Activated naive CD4-positive, alpha-beta T cell treated with Interleukin-2 at 50 U/mL for 16 hours (primary cell): ENCODE measurements at places on chromosomes 7 and 10.

GRCh38 chr10:30581779-30582380 is 47.7 kb downstream of the LYZL2 start:
- no peak for DNase-seq

DNA sequence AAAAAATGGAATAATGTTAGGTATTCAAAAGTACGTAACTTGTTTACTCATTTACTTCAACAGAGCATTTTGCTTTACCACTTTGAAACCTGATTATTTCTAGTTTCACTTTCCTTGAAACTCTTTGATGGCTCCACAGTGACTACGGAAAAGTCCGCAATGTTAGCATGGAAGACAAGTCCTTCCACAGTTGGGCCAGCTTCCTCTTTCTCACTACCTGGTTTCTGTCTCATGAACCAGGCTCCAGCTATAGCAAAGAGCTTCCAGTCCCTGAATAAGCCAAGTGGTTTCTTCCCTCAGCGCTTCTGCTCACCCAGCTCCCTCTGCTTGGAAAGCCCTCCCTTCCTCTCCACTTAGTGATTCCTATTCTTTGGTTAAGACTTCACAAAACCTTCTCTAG is 44.8 kb upstream of the SLC16A12 start:
- DNase-seq: no peak

- no peak for DNase-seq
Measured at GRCh38 chr10:96964131-96964530, 132.0 kb downstream of the LCOR start.

DNA sequence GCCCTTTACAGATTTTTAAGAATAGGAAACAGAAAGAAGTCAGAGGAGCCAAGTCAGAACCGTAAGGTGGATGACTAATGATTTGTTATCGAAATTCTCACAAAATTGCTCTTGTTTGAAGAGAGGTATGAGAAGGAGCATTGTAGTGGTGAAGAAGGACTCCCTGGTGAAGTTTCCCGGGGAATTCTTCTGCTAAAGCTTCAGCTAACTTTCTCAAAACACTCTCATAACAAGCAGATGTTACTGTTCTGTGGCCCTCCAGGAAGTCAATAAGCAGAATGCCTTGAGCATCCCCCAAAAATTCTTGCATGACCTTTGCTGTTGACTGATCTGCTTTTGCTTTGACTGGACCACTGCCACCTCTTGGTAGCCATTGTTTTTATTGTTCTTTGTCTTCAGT is 152.9 kb downstream of the HGF start:
- no peak for DNase-seq

- no peak for DNase-seq
Measured at GRCh38 chr10:35843524-35844181, 201.6 kb upstream of the FZD8 start.

DNA sequence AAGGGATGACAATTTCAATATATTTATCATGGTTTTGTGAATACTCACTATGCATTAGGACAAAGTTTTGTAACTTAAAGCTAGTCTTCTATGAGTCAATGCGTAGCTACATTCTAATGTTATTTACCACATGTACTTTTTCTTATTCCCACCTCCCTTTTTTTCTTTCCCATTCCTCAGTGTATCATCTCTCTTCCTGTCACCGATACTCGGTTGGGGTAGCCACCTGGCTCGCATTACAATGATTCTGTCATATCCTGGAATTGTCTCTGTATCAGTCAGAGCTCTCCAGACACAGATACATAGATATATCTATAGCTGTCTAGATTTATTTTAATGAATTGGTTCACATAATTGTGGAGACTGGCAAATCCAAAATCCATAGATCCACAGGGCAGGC is 9.8 kb upstream of the RALA start:
- DNase-seq: no peak

GRCh38 chr7:128148676-128149075 is 92.4 kb upstream of the LEP start:
- DNase-seq: no peak

GRCh38 chr10:5284311-5285057 is 80.3 kb upstream of the UCN3 start:
- DNase-seq: no peak

DNA sequence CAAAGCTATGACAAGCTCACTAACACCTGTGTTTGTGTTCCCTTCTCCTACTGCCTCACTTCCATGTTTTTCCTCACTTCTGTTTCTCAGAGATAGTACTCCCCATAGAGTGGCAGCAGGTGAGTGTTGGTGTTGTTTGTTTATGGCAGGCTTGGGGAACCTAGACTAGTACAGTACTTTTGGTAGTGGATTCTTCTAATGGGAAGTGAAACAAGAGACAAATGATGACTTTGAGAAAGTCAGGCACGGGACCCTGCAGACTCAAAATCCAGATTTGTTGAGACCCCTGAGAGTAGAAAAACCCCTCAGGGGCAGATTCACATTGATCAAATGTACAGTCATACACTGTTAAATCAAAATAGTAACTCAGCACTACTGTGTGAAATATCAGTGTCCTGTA is 6.4 kb upstream of the CFAP69 start:
- no peak for DNase-seq

GRCh38 chr7:156585025-156585648 is 55.4 kb upstream of the RNF32 start:
- no peak for DNase-seq

- no peak for DNase-seq
Measured at GRCh38 chr10:121296881-121297585, 301.2 kb downstream of the FGFR2 start.

GRCh38 chr10:3065622-3066021 is 1.7 kb upstream of the PFKP start:
- DNase-seq: no peak

DNA sequence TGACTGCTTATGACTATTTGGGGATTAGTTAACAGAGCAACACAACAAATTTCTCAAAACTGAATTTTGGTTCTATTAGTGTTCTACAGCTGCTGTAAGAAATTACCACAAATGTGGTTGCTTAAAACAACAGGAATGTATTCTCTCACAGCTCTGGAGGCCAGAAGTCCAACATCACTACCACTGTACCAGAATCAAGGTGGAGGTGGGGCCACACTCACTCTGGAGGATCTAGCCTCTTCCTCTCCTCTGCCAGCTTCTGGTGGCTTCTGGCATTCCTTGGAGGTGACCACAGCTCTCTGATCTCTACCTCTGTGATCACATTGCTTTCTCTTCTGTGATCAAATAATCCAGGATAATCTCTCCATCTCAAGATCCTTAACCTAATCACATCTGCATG is 194.7 kb upstream of the BMPER start:
- no peak for DNase-seq

GRCh38 chr7:36820527-36821170 is 96.4 kb upstream of the AOAH start:
- no peak for DNase-seq

DNA sequence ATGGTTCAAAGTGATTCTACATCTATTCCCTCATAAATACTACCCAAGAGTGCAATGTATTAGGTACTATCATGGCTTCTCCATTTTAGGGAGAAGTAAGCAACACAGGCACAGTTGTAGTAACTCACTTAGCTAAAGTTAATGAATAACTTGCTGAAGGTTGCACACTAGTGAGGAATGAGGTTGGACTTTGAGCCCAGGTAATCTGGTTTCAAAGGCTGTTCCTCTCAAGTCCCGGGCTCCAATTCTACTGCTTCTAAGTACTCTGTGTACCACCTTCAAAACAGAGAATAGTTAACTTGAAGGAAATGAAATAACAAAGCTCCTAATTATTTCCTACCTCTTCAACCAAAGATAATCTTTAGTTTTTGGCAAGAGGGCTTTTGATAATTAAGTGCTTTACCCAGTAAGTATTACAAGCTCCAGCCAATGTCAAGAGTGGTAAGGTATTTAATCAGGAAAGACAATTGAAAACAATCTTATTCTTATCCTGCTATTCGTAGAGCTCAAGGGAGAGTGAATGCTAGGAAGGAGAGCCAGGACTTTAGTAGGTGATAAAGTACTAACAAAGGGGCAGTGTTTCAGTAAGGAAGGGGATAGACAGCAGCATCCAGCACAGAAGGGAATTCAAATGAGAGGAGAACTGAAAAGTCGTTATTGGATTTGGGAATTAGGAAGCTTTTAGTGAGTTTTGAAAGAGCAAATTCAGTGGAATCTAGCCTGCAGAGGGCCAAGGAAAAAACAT is 158.2 kb upstream of the PTPRZ1 start:
- no peak for DNase-seq

GRCh38 chr10:133438711-133439273 is 14.4 kb upstream of the SPRN start:
- no peak for DNase-seq

DNA sequence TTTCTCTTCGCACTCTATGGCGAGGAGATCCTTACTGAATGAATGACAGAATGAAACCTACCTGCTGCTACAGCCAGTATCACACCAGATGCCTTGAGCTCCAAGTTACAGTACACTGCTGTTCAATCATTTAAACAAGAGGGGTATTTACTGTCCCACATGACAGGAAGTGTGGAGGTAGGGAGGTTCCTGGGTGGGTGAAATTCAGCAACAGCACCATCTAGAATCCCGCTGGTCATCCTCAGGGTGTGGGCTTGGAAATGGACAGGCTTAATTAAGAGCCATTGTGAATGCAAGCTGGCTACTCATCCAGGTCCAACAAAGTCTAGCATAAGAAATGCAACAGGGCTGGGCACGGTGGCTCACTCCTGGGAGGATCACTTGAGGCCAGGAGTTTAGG is 14.7 kb downstream of the CYTH3 start:
- no peak for DNase-seq

- no peak for DNase-seq
Measured at GRCh38 chr10:93715345-93715744, 13.0 kb upstream of the FRA10AC1 start.

DNA sequence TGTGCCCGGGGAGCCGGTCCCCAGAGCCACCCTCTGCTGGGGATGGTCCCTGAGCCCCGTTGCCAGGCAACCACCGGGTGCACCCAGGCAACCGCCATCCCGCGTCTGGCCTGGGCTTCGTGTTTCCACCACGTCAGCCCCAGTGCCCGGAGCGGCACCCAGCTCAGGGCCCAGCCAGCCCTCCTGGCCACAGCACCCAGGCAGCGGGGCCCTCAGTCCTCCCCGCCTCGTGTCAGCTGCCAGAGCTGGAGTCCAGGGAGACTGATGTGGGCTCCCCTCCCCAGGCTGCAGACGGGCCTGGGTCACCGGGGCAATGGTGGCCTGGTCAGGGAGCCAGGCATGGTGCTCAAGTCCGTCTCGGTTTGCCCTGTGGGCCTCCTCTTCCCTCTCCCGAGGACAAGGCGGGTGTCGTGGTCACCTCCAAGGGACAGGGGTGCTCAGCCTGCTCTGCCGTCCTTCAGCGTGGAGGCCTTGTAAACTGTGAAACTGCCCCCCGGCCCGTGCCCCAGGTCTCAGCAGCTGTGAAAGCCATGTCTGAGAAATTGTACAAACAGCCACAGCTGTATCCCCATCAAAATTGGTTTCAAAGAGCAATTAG is 72.5 kb downstream of the MICALL2 start:
- DNase-seq: no peak

DNA sequence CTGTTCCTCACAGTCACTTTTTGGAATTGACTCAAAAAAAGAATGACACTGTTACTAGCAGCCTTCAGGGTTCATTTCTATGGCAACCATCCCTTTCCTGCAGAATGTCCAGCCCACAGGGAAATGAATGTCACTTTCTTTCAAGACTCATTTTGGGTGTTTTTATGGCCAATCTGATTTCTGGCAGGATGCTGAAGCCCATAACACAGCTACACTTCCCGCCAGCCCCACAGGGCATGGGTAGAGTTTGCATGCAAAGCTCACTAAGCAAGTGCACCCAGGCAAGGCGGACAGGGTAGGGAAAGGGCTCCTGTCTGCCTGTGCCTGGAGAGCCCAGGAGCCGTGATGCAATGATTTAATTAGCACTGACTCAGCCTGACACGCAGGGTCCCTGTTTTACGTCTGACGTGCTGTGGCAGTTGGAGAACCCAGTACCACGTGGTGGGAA is 26.1 kb upstream of the GPAM start:
- DNase-seq: no peak

- no peak for DNase-seq
Measured at GRCh38 chr10:131586958-131587357, 275.4 kb upstream of the TCERG1L start.

GRCh38 chr10:31020209-31020608 is 11.5 kb downstream of the ZNF438 start:
- DNase-seq: no peak

GRCh38 chr10:119849031-119849789 is 23.4 kb downstream of the MCMBP start:
- no peak for DNase-seq

- DNase-seq: no peak
Measured at GRCh38 chr7:46387646-46388045, 466.6 kb upstream of the IGFBP3 start.

- no peak for DNase-seq
Measured at GRCh38 chr7:42984137-42984536, 52.0 kb downstream of the MRPL32 start.
